ENCODE measurements at places on chromosomes 7 and 10.
A peak's percentile ranks its signal among the peaks of the same experiment; 100 is the strongest.

- DNase-seq: no peak
Observed at GRCh38 chr7:41027428-41028115, 675.3 kb downstream of the INHBA start.

DNA sequence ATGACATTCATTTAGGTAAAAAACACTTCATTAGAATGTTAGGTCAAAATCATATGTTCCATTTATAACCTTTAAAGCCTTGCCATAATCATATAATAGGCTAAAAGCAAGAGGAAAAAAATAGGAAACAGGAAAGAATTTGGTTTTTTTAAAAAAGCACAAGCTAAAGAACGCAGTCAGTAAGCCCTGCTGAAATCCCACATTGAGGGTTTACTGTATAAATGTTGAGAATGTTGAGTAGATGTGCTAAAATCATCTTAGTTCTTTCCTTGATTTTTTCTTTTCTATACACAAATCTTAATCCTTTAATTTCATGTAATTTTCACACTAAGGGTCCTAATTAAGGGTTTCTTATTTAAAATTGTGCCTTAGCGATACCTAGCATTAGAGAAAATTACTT, 133.0 kb downstream of the TSPAN12 start:
- DNase-seq: no peak

DNA sequence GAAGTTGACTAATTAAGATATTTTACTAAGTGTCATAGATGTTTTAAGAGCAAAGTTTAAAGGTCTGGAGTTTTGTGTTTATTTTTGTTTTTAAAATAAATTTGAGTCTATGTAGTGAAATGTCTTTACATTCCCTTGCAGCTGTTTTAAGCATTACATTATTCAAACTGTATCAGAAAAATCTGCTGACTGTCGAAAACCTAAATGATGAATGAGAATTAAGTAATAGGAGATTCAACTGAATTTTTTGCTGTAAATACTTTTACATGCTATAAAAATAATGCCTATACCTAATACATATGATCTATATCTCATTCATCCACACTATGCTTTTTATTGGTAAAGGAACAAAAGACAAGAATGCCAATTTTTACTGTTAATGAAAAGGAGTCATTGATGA, 227.2 kb downstream of the CSTF2T start:
- DNase-seq: no peak

DNA sequence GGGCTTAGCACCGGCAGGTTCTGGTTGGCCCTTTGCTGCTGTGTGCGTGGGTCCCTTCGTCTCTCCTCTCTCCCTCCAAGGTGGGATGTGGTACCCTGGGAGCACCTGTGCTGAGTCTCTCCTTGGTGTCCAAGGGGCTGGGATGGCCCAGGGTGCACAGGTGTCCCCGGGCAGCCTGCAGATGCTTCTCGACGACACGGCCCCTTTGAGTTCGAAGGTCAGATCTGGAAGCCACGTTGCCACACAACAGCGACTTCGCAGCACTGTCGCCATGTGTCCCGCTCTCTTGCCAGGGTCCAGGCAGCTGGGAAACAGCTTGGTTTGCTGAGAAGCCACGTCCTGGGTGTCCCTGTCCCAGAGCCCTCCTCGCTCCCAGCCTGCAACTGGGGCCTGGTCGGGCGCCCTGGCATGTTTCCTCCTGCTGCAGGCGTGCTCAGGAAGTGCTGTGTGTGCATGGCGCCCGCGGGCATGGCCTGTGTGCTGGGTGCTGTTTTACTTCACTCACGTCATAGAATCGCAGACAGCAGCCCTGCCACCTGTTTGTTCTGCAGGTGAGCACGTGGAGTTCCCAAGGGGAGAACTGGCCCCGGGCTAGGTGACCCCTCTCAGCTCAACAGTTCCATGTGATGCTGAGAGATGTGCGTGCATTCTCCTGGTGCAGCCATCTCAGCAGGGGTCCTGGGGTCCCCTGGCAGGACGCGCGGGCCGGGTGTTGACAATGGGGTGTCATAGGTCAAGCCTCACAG, 70.9 kb downstream of the DNAJB6 start:
- DNase-seq: no peak

- no peak for DNase-seq
Observed at GRCh38 chr7:12765431-12766100, 78.1 kb downstream of the ARL4A start.

DNA sequence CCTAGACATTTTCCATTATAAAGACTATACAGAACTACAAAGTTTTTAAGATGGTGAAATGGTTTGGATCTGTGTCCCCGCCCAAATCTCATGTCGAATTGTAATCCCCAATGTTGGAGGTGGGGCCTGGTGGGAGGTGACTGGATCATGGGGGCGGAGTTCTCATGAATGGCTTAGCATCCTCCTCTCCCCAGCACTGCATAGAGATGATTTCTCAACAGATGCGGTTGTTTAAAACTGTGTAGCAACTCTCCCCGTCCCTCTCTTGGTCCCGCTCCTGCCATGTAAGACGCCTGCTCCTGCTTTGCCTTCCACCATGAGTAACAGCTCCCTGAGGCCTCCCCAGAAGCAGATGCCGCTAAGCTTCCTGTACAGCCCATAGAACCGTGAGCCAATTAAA, 1.6 kb downstream of the FAM133B start:
- peak; percentile 23 for DNase-seq

DNA sequence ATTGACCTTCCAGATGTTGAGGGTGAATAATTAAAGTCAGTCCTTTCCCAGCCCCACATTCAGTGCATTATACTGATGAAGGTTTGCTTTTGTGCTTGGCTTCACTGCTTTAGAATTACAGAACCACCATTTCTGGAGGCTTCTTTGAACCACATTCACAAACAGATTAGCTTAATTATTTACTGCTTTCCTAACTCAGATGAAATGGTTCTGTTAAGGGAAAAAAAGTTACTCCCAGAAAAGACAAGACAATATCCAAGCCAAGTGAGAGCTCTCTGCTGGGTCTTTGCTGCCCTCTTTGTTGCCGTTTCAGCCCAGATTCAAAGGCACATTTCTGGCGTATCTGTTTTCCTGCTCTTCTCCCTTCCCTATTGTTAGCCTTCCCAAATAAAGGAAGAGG, 188.9 kb downstream of the AHR start:
- DNase-seq: no peak

DNA sequence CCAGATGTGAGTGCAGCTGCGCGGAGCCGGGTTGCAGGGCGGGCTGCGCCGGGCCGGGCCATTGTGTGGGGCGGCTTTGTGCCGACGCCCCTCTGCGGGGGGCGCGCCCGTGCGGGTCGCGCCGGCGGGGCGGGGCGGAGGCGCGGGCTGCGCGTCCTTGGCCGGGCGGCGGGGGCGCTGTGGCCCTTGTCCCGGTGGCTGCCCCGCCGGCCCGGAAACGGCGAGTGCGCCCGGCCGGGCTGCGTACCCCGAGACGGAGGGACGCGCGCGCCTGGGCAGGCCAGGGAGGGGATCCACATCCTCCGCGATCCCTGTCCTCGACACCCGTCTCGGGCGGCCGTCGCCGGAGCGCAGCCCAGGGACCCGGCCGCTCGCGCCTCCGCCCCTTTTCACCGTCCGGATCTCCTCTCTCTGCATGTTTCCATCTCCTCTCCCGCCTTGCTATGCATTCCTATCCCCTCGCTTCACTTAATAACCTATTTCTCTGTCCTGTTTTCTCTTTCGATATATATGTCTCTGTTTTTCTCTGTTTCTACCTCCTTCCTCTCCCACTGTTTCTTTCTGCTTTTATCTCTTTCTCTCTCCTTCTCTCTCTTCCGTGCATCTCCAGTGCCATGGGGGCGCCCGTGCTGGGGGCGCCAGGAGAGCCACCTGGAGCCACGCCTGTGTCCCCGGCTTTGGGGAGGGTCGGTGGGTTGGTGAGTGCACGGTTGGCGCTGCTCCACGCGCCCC, 765 bp downstream of the PFKFB3 start:
- DNase-seq: peak; percentile 66

Measured in activated T-cell treated with anti-CD3 and anti-CD28 coated beads for 48 hours (primary cell).